ENCODE measurements at places on chromosomes 6 and 20.

GRCh38 chr6:70839286-70840266 is 117.3 kb downstream of the B3GAT2 start:
- DNase-seq = no peak

DNA sequence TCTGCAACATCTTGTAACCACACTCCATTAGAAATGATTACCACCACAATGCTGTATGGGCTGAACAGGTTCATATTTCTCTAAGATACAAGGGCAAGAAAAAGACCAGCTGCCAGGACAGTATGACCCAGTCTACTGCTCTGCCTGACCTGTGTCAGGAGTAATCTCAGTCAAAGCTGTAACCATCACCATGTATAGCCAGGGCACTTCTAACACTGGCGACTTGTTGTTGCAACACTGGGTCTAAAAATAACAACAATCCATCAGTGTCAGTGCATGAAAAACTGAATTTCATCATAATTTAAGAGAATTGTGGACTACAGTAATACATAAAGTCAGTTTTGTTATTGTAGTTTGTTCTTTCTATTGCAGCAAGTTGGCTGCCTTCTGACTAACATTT is 738.6 kb upstream of the ADGRB3 start:
- DNase-seq = no peak

DNA sequence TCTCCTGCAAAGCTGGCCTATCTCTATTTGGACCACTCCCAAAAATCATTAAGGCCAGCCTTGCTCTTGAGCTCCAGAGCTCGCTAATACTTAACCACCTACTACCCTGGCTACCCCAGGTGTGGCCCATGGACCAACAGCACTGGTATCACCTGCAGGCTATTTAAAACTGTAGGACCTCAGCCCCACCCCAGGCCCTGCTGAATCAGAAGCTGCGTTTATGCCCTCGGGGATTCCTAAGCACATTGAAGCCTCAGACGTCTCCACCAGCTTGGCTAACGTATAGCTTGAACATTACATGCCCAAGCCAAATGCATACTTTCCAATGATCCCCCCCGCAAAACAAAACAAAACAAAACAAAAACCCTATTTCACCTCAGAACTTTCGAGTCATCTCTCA is 19.7 kb upstream of the SPAG4 start:
- DNase-seq = no peak

- DNase-seq = no peak
Measured at GRCh38 chr6:140623498-140623897, 1249.0 kb upstream of the CITED2 start.

DNA sequence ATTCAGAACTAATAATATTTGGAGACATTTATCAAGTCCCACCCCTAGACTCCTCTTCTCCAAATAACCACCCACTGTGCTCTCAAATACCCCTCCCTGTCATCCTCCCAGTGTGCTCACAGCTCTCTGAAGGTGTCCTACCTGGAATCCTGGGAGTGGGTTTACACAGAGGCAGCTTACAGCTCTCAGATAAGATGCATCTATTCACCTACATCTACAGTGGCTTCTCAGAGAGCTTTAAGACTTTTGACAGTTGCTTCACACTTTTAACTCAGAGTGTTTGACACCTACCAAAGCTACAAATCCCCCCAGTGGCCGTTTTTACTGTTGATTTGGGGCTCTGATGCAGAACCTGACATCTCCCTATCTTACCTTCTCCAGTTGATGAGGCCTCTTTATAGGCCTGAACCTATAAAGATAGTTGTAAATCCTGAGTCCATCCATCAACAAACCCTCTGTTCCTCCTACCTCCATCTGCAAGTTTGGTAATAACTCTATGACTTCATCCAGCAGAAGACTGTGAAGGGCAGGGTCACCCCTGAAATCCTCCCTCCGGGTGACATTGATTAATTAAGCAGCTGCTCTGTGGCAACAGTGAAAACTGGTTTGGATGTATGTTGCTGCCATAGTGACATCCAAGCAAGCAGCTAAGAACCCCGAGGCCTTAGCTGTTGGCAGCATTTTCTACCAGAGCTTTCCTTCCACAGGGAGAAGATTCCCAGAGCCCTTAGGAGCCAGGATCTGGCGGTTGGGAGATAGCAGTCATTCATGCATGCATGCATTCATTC is 226.1 kb upstream of the RREB1 start:
- no peak for DNase-seq

- no peak for DNase-seq
Measured at GRCh38 chr6:167112421-167112820, 10.5 kb upstream of the CCR6 start.

- no peak for DNase-seq
Measured at GRCh38 chr6:33709605-33710295, 1.8 kb downstream of the UQCC2 start.

GRCh38 chr20:57710841-57711240 is 1.0 kb upstream of the PMEPA1 start:
- no peak for DNase-seq

- DNase-seq = no peak
Measured at GRCh38 chr6:142421285-142422117, 119.7 kb downstream of the ADGRG6 start.

- no peak for DNase-seq
Measured at GRCh38 chr6:17867880-17868279, 119.6 kb downstream of the KIF13A start.

- no peak for DNase-seq
Measured at GRCh38 chr20:57498425-57499400, 26.2 kb downstream of the CTCFL start.

GRCh38 chr6:71336901-71337300 is 48.3 kb downstream of the OGFRL1 start:
- no peak for DNase-seq

GRCh38 chr6:150949526-150949925 is 84.0 kb downstream of the MTHFD1L start:
- no peak for DNase-seq

- no peak for DNase-seq
Measured at GRCh38 chr20:45426320-45427016, 10.5 kb downstream of the PIGT start.

- DNase-seq = no peak
Measured at GRCh38 chr6:43029120-43029519, 7.7 kb downstream of the RRP36 start.

DNA sequence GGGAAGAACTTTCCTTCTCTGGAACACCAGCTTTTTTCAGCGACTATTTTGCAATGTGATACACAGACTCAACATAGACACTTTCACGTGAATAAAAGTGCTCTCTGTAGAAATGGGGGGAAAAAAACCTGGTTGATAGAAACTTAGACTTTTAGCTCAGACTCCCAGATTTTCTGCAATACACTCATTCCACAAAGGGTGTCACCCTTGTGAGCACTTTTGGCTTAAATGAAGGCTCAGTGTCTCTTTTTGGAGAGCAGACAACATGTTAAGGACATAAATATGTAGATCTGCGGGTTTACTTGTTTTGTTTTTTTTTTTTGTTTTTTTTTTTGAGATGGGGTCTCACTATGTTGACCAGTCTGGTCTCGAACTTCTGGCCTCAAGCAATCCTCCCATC is 579.6 kb downstream of the PTPRT start:
- DNase-seq = no peak

DNA sequence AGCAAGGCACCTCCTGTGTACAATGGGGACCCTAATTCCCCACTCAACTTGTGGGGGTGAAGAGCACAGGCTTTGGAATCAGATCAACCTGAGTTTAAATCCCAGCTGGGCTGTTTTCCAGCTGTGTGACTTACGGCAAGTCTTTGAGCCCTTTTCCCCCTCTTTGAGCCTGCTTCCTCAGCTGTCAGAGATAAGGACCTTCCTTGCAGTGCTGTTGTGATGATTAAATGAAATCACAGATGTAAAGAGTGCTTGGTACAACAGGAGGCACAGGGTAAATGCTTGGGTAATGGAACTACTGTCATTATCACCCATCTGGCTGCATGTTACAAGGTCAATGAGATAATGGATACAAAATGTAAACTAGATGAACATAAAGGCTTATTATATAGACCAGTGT is 3.2 kb downstream of the SNX21 start:
- DNase-seq = no peak

GRCh38 chr6:17476511-17476910 is 83.1 kb downstream of the CAP2 start:
- no peak for DNase-seq

DNA sequence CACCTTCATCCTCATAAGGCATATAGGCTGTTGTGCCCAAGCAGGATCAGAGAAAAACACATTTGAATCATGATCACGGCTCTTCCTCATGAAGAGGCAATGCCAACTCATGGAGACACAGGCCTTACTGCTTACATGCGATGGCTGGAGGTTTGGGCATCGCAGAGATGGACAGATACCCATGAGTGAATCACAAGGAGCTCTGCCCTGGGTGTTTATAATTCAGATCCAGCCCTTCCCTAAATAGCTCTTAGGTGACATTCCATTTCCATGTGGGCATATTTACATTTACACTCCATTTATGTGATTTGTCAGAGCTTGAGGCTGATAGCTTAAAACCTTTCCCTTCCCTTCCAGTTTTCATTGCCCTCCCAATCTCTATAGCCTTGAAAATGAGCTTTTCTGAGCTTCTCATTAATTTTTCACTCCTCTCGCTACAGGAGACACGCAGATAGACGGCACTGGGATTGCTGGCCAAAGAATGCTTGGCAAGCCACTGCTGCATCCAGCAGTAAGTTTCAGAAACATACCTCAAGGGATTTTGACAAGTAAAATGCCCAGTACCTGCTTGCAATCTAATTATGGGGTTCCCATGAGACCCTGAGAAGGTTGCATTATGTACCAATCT is 249.1 kb downstream of the TBC1D7 start:
- DNase-seq = no peak

DNA sequence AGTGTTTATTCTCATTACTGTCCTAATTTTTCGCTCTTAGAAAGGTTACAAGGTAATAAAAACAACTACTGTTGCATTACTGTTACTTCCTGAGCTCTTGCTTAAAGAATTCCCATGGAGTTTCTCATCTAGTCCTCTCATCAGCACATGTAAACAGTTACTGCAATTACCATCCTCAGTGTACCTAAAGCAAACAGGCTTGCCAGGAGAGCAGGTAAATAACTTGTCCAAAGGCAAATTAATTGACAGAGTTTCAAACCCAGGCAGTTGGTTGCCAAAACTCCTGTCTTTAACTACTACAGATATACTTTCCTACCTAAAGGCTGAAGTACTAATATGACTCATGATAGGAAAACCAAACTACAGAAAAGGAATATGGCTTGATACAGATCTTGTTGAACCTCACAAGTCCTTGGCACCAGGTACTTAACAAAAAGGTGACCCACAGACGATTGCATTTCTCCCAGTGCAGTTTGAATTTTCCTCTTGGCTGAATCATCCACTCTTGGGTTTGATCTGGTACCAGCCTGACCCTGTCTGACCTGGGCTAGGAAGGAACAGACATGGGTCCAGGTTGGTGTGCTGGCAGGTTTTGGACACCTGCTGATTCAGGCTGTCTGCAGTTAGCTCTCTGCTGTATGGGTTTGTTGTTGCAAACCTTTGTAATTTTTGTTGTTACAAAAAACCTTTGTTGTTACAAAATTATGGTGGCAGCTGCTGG is 153.0 kb downstream of the CFAP61 start:
- DNase-seq = no peak

GRCh38 chr6:34462551-34462971 is 3.3 kb upstream of the PACSIN1 start:
- no peak for DNase-seq

- DNase-seq = no peak
Measured at GRCh38 chr6:166588691-166589336, 2.3 kb upstream of the RAMACL start.

GRCh38 chr20:52937591-52938100 is 34.5 kb upstream of the TSHZ2 start:
- no peak for DNase-seq

DNA sequence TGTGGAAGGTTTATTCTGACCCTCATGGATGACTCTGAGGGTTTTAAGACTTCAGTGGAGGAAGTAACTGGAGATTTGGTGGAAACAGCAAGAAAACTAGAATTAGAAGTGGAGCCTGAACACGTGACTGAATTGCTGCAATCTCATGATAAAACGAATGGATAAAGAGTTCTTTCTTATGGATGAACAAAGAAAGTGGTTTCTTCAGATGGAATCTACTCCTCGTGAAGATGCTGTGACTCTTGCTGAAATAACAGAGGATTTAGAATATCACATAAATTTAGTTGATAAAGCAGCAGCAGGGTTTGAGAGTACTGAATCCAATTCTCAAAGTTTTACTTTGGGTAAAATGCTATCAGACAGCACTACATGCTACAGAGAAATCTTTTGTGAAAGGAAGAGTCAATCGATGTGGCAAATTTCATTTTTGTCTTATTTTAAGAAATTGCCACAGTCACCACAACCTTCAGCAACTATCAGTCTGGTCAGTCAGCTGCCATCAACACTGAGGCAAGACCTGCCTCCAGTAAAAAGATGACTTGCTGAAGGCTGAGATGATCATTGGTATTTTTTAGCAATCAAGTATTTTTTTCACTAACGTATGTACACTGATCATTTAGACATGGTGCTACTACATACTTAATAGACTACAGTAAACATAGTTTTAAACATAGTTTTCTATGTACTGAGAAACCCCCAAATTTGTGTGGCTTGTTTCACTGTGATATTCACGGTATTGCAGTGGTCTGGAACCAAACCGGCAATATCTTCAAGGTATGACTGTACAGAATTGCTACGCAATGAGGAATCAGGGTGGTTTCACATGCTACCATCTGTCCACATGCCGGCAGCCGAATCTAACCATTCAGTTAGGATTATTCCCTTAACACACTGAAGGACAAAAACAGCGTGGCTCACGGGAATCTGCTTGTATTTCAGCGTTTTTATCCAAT is 149.0 kb downstream of the MYB start:
- DNase-seq = no peak

- DNase-seq = no peak
Measured at GRCh38 chr6:123658848-123659247, 22.1 kb upstream of the TRDN start.

DNA sequence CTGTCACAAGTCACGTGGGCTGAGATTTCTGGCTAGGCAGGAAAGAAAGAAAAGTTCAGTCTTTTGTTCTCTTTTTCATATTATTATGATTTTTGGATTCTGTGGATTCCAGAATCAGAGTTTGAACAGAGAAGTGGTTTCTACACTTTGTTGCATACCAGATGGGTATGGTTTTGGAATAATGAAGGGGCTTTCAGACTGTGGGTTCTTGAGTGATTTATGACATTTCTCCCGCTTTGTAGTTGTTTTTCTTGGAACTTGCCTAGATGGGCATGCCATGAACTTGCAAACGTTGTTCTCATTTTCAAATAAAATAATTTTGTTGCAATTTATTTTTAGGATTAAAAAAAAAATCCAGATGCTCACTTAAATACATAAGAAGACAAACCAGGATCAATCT is 34.4 kb downstream of the CBFA2T2 start:
- no peak for DNase-seq

DNA sequence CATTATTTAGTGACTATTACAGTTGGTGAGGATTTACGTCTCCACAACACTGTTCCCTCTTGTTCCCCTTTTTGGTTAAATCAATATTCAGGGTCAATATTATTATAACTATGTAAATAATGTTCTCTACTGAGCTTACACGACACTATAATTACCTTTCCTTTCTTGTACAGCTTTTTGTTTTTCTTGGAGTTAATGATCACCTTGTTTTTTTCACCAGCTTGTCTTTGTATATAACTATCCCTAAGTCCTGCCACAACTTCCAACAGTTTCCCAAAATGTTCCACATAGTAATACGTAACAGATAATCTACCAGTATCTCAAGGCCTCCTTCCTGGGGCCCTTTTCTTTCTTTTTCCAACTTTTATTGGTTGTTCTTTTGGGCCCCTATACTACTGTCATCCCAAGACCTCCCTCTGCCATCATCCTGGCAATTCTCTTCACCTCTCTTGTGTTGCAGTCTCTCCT is 142.0 kb upstream of the SOX4 start:
- DNase-seq = no peak

- DNase-seq = no peak
Measured at GRCh38 chr6:38443352-38444144, 196.2 kb downstream of the BTBD9 start.

Data from memory B cell (primary cell).